ENCODE measurements at places on chromosomes 4 and X.

DNA sequence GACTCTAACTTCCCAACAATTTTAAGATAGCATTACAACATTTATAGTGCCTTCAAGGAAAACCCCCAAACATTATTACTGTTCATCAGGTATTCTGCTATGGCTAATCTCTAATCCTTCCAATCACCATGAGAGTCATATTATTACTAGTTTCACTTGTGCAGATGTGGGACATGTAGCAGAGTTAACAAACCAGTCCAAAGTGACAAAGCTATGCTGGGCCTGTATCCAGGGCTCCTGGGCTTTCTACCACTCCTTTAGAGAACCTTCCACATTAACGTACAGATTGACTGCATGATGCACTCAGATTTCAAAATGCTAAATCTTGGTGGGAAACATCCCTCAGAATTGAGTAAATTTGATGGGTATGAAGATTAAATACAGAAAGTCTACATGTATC is 16.4 kb downstream of the CASP3 start:
- DNase-seq: no peak

DNA sequence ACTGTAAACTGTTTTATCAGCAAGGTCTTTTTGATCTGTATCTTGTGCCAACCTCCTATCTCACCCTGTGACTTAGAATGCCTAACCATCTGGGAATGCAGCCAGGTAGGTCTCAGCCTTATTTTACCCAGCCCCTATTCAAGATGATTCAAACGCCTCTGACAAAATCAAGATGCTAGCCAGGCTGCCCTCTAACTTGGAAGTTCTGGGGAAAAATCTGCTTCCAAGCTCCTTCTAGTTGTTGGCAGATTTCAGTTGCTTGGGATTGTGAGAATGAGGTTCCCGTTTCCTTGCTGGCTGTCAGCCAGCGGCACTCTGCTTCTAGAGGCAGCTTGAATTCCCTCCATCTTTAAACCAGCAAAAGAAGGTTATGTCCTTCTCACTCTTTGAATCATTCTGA is 34.7 kb downstream of the LUZP4 start:
- DNase-seq: no peak

DNA sequence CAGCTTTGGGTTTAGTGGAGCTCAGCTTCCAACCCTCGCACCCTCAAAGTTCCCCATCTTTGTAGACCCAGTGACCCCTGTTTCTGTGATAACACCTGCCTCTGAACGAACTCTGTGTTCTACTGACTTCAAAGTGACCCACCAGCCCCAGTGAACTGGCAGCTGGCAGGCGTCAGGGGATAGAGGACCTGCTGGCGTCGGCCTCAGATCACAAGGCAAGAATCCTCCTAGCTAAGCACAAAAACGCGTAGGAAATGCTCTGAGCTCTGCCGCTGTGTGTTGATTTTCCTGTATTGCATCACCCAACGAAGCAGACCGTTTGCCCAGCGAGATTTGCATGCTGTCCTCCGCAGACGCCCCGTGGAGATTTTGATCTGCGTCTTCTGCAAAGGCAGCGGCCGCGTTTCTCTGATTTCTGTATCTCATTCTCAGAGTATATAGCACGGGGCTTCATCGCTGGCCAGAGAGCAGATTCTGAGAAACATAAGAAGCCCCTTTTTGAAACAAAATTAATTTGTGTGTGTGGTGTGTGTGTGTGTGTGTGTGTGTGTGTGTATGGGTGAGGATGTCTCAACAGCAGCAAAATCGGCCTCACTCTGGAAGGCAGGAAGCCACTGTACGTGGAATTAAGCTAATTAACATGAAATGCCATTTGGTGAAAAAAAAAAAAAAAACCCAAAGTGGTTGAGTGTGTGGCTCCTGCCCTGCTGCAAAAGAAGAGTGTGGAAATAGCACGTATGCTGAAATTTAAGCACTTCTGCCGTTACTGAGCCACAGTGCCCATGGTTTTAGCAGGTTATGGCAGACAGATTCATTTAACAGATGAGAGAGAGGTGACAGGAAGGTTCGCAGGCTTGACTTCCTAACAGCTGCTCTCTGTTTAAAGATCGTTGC is 29.2 kb upstream of the ASMTL start:
- peak; percentile 94 for DNase-seq

DNA sequence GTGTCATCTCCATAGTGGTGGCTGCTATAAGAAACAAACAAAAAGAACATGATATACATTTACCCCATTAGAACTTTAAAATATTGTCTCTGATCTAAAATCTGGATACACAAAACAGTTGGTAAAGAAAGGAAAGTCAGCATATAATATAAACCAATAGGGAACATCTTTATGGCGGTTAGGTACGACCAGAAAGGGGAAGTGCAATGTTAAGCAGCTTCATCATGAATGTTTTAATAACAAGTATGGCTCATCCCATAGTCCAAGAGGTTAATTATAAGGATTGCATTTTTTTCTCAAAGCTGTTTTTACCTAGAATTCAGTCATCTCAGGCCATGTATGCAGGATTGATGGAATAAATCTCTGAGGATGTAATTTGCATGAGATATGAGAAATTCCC is 1869.7 kb downstream of the PCDH7 start:
- DNase-seq: peak; percentile 15

- no peak for DNase-seq
These were observed 102.4 kb downstream of the SLIT2 start for GRCh38 chr4:20354120-20354519.

DNA sequence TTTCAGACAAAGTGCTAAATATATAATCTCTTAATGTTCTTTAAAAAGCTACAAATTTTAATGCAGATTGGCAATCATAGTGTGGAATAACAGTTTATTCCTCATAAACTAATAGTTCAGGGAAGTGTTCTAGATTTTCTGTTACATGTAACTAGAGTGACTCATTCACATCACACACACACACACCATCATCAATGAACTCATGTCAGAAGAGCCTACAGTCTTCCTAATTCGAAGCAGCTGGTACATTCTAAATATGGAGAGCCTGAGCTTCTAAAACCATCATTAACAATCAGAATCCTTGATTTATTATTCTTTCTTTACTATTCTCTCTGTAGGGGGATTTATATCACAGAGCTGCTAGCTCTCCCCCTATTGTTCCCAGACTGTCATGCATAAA is 49.6 kb downstream of the DKK2 start:
- no peak for DNase-seq

GRCh38 chr4:166274136-166274761 is 401.2 kb downstream of the TLL1 start:
- DNase-seq: no peak

DNA sequence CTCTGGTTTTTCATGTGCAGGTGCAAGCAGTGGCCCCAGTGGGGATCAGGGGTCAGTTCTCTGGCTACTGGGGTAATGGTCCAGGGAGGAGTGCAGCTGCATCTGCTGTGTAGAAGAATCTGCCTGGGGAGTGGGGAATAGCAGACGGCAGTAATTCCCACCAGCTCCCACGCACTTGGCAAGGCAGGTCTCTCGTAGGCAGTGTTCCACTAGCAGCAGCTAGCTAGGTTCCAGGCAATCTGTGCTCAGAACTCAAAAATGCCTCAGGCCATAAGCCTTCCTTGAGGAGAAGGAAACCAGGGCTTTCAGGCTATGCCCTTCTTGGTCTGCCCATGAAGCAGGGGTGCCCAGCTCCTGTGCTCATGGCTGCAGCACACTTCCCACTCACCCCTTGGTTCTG is 38.8 kb downstream of the DCLK2 start:
- DNase-seq: no peak

DNA sequence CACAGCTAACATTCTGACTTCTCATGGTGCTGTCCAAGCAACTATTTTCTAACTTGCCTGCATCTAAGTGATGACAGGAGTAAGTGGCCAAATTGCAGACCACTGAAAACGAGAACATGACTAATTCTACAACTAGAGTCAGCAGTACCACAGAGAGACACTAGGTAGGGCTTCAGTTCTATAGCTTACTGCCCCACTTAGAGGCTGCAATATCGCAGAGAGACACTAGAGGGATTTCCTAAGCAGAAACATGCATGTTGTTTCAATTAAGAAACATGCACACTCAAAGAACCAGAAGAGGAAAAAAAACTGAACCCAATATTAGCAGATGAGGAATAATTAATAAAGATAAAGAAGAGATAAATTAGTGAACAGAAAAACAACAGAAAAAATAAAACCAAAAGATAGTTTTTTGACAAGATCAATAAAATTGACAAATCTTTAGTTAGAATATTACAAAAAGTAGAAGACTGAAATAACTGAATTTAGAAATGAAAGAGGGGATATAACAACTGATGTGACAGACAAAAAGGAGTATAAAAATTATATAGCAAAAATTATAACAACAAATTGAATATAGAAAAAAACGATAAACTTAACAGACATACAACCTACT is 100.8 kb downstream of the SPIN4 start:
- DNase-seq: peak; percentile 78

DNA sequence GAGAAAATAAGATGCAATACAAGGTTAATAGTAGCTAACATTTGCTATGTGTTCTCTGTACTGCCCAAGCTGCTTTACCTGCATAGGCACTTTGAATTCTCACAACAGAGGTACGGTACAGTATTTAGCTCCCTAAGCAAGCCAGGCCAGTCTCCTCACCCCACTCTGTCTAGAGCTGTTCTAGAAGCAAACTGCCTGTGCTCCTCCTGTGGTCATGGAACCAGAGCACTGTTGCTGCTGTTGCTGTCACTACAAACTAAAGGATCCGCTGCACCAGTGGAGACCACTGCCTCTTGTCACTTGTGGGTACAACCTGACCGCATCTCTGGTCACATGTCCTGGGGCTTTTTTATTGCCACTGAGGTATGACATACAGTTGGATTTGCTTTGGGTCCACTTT is 19.6 kb downstream of the ZNF330 start:
- DNase-seq: no peak

DNA sequence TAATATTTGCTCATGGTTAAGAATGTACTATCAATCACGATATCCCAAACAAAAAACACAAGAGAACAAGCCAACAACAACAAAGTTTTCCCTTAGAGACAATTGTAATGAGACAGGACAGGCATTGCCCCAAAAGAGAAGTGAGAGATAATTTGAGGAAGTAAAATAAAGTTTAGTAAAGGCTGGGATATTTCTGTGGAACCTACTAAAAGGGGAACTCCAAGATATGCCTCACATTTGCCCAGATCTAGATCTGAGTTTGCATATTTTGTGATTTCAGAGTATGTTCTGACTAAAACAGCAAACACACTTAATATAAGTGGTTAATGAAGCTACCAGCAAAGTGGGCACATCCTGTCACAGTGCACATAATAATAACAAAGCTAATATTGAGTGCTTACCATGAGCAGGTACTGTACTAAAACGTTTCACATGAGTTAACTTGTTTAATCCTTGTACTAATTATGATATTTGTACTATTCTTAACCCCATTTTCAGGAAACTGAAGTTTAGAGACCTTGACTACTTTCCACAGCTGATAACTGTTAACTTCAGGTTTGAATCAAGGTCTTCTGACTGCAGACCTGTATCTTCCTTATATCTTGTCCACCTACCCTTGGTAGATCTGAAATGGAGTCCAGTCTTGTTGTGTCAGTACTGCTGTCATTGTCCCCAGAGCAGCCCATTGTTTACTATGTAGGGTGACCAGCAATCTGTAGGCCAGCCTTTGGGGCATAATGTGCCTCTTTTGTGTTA is 26.0 kb upstream of the BMP2K start:
- peak; percentile 73 for DNase-seq

GRCh38 chr4:8283631-8284121 is 14.1 kb downstream of the HTRA3 start:
- DNase-seq: no peak

- no peak for DNase-seq
These were observed 184.4 kb upstream of the CXorf66 start for GRCh38 chrX:140149761-140150160.

DNA sequence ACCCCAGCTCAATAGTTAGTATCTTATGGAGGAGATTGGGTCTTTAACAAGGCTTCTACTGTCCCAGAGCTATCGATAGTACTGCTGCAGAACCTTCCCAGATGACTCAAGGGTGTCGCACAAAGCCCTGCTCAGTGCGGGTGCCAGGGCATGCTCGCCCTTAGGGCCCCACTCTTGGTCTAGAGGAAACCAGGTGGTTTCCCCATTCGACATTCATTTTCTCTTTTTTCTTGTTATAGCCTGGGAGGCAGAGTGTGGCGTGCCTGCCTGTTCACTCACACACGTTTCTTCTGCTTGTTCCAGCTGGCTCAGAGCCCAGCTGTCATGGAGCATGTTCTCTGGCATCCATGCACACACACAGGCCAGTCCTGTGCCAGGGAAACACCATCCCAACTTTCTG is 144.5 kb downstream of the SMIM20 start:
- no peak for DNase-seq

DNA sequence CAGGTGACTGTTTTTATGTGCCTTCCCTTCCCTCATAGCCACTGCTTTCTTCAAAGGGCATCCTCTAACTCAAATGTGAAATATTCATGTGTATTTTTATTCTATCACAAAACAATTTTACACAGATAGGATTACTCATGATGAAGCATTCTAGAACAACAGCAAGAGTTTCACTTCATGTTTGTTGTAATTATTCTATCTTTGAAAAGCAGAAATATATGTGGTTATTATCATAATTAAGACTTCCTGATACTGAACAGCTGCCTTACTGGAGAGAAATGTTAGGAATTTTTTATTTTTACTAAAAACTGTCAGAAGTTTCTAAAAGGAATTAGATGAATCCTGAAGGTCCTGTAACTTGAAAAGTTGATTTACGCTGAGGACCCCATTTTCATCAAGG is 229.1 kb downstream of the PALLD start:
- no peak for DNase-seq

DNA sequence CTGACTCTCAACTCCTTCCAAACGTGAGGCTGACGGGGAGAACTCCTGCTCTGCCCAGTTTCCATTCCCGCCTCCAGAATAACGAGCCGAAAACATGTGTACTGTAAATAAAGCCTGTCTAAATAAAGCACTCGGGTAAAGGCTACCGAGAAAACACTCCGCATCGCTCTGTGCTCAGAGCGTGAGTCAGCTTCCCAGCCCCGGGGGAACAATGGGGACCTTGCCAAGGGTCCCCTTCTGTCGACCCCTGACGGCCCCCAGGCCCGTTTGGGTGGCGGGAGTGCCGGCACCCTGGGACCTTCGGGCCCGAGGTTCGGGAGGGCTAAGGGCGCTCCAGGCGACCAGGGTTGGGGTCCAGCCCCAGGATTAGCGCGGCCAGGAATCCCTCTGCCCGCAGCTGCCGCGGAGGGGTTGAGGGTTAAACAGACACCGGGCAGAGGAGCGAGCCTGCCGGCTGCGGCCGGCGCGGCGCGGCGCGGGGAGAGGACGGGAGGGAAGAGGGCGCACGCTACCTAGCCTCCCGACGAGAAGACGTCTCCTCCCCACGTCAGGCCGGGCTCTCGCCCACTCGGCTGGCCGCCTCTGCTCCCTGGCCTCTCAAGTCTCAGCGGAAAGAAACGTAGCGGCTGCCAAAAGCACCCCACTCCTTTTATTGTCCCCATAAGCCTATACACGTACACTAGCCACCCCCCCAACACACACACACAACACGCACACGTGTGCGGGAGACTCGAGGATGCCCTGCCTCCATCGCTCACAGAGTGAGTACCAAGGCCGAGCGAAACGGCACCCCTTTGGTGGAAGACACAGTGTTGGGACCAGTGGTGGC is 85.5 kb downstream of the BCOR start:
- peak; percentile 70 for DNase-seq

All from NB4 (cell line).